ENCODE measurements at places on chromosomes 3 and 15. TPM values are rescaled to one million over a fixed set of nuclear protein-coding genes. Genes with fewer than 3 reads are reported as not detected.

The SLC28A2 gene
- not detected for total RNA-seq

The ANKUB1 gene
- total RNA-seq, result not detected

The GFM1 gene
- 55.9 TPM for total RNA-seq

The TMC3 gene
- not detected for total RNA-seq

The CAPN3 gene
- total RNA-seq, result 268 TPM

The CIDEC gene
- 1.6 TPM for total RNA-seq

The ALS2CL gene
- total RNA-seq, result 10.1 TPM

The KCNMB2 gene
- not detected for total RNA-seq

The TMEM40 gene
- total RNA-seq, result 1.5 TPM

The KLF15 gene
- total RNA-seq, result 28.1 TPM

The LIPH gene
- total RNA-seq, result not detected

The MYRIP gene
- 1.3 TPM for total RNA-seq

The IQCB1 gene
- total RNA-seq, result 5.8 TPM

The ITPKA gene
- total RNA-seq, result 0.23 TPM

The REC114 gene
- total RNA-seq, result not detected

The ERICH6 gene
- total RNA-seq, result not detected

The LDHAL6B gene
- not detected for total RNA-seq

The GABRB3 gene
- 0.25 TPM for total RNA-seq

The ARHGEF26 gene
- total RNA-seq, result 1.8 TPM

- no peak for DNase-seq
These were observed 22.0 kb downstream of the ZNF710 start for GRCh38 chr15:90022905-90023700.

- no peak for DNase-seq
These were observed 8.8 kb downstream of the TMOD3 start for GRCh38 chr15:51838270-51838669.

DNA sequence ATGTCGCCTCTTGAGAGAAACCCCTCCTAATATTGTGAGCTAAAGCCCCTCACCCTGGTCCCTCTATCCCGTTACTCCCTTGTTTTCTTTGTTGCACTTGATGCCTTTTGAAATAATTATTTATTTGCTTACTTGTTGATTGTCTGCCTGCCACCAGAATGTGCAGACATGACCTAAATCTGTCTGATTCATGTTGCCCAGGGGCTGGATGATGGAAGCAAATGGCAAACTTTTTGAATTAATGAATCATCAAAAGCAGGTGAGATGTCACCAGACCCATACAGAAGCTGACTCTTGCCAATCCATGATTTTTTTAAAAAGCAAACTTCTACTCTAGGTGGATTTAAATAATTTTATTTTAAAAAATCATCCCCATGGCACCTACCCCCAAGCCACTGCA lies 49.3 kb downstream of the GRIP2 start:
- DNase-seq, result no peak

GRCh38 chr3:197420115-197420514 lies 121.7 kb upstream of the DLG1 start:
- DNase-seq, result no peak

DNA sequence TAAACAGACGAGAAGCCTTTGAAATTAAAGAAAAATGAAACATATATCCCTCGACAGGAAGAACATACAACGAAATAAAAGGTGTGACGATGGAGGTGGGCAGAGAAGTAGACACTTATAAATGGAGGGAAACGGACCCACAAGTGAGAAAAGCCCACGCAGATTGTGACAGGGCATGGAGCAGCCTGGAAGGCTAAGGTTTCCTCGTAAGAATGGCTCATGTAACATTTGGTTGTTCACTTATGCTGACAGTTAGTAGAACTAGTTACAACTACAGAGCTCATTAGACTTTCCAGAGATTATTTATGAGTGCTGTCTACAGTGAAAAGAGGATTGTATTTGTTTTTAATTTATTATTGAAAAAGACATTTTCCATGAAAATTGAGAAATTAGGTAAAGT lies 82.6 kb downstream of the NR1I2 start:
- no peak for DNase-seq

GRCh38 chr15:73959012-73959581 lies 32.8 kb downstream of the LOXL1 start:
- no peak for DNase-seq

GRCh38 chr15:67708500-67708899 lies 116.8 kb upstream of the SKOR1 start:
- no peak for DNase-seq

- no peak for DNase-seq
These were observed 652.3 kb upstream of the KCNMB2 start for GRCh38 chr3:177883957-177884356.

GRCh38 chr3:160098926-160099626 lies 110.4 kb downstream of the IL12A start:
- DNase-seq, result no peak

DNA sequence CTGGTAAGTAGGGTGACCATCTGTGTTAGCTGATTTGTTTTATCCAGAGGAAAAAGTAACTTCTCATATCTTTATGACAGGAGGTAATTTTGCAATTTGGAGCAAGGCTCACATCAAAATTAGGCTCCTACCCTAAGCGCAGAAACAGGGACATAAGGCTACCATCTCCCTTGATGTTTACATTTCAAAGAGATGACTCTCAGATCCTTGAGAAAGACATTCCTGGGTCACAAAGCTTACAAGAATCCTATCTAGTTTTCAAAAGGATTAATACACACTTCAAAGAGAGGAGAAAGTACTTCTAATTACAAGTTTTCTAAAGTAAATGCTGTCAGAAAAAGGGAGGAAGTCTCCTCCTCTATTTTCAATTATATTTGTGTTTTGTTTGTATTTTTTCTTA lies 7.0 kb downstream of the ZPLD1 start:
- no peak for DNase-seq

- no peak for DNase-seq
These were observed 341.8 kb upstream of the SATB1 start for GRCh38 chr3:18766974-18767373.

DNA sequence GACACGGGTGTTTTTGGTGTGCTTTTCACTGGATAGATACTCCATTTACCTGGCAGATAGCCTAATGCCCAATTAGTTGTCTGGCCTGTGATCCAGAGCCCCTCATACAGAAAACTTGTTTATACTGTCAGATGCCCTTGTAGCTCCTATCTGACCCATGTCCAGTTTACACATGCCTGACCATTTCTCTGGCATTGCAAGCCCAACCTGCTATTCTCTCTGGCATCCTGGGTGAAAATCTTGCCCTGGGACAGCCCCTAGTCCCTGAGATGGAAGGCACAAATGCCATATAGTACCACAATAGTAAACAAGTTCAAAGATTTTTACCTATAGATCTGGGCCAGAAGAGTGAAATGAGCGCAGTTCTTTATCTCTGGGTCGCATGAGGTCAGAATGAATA lies 212.6 kb downstream of the ZBBX start:
- DNase-seq, result no peak

GRCh38 chr15:58568157-58568571 lies 136.4 kb downstream of the LIPC start:
- DNase-seq, result no peak

DNA sequence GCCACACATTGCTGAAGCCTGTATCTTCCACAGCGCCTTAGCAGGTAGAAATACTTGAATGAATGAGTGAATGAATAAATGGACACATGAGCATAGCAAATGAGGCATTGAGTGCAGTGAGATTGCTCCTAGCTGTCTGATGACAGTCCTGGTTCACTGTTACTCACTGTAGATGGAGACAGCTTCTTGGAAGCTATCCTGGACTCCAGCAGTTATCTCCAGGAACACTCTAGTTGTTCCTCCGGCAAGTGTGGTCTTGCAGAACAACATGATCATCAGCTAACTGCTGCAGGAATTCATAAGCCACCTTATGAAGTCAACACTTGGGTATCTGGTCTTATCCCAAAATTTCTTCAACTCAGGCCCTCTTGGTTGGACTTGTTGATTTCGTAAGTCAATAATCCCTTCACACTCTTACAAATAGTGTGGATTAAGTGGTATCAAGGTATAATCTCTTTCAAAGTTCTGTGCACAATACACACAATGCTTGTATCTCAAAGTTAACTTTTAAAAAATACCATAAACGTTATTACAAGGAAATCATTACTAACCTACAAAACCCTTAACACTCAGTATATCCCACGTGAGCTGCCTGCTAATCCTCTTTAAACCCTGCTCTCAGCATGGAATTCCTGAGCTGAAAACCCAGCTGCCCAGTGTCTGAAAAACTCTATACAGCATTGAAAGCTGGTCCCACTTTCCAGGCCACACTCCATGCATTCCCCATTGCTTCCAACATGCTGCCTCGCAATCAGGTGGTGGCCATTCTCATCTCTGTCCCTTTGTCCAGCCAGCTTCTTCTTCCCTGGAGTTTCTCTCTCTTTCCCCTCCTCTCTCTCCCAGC lies 14.4 kb upstream of the ZBTB38 start:
- no peak for DNase-seq

- DNase-seq, result no peak
These were observed 49.2 kb downstream of the MBNL1 start for GRCh38 chr3:152317956-152318355.

GRCh38 chr3:184679056-184679816 lies 32.6 kb downstream of the MAGEF1 start:
- DNase-seq, result peak; percentile 80

DNA sequence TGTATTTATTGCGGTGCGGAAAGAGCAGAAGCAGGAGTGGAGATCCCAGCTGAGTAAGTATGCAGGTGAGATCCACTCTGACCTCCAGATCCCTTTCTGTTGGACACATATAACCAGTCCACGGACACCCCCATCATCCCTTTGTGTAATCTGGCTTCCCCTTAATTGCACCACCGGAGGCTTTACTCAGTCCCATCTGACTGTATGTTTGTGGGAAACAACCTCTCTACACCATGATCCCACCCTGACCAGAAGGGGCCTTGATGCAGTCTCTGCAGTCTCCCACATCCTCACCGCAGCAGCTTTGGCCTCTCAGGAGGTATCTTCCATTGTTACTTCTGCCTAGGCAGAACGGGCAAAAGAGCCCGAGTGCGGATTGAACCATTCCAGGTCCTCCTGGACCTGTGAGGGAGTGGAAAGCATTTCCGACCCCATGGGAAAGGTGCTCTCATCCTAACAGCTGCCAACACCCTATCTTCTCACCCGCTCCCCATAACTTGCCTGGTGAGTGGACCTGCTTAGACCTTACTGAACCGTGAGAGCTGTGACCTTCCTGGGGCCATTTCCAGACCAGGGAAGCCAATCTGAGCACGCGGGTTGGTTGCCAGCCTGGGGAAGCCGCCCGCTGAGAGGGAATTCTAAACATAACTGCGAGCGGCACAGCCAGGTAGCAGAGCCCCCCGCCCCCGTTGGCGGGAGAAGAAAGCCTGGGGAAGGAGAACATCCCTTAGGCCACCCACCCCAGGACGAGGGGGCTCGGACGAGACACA lies 1.1 kb downstream of the SLCO2A1 start:
- DNase-seq, result no peak

- no peak for DNase-seq
These were observed 12.1 kb upstream of the WDR5B start for GRCh38 chr3:122427857-122428471.

GRCh38 chr15:66714543-66714981 lies 12.5 kb downstream of the SMAD6 start:
- DNase-seq, result no peak

DNA sequence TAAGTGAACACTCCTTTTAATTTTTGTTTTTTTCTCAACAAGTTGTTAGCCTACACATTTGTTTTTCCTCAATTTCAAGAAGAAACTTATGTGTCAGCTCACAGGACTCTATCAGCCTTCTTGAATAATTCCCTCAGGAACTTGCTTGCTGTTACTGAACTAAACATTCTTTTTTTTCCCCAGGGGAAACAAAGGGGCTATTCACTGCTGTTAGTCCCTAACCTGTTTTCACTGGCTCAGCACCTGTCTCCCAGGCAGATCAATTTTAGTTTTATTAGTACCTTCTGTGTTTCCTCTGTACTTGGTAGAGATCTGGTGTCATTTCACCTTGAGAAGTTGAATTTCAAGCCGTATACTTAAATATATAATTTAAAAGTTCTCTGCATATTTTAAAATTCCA lies 644.6 kb downstream of the CADM2 start:
- DNase-seq, result no peak

DNA sequence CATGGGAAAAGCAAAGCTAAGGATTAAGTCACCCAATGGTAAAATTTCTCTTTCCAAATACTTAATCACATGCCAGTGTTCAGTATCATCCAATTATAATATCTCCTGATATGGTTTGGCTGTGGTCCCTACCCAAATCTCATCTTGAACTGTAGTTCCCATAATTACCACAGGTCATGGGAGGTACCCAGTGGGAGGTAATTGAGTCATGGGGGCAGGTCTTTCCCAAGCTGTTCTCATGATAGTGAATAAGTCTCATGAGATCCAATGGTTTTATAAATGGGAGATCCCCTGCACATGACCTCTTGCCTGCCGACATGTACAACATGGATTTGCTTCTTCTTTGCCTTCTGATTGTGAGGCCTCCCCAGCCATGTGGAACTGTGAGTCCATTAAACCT lies 26.1 kb upstream of the NMB start:
- DNase-seq, result no peak

- DNase-seq, result no peak
These were observed 11.4 kb downstream of the SPRED1 start for GRCh38 chr15:38263996-38264395.

- DNase-seq, result no peak
These were observed 8.8 kb downstream of the ITPR1 start for GRCh38 chr3:4501927-4502326.

- DNase-seq, result no peak
These were observed 232.4 kb downstream of the RBMS3 start for GRCh38 chr3:29513236-29513635.

GRCh38 chr15:59570315-59570714 lies 41.3 kb upstream of the GCNT3 start:
- DNase-seq, result no peak

DNA sequence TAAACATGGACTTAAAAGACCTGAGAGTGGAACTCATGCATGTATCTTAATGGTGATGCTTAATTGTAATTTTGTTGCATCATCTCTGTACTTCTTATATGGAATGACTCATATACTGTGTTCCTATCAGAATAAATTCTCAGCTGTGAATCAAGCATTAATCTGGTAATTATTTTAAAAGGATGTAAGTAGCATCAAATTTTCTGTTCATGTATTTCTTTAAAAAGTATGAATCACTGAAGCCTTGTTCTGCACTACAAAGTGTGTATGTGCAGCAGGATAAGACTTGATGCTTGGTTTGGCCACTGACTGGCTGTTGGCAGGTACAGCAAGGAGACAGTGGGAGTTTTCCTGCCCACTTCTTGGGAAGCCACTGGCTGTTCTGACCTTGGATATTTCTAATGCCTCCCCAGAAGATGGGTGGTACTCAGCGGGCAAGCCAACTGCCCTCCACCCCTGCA lies 123.9 kb downstream of the ANO10 start:
- DNase-seq, result no peak

- no peak for DNase-seq
These were observed 197.1 kb downstream of the UACA start for GRCh38 chr15:70566047-70566835.

GRCh38 chr3:72488738-72489035 lies 359.6 kb downstream of the SHQ1 start:
- no peak for DNase-seq

DNA sequence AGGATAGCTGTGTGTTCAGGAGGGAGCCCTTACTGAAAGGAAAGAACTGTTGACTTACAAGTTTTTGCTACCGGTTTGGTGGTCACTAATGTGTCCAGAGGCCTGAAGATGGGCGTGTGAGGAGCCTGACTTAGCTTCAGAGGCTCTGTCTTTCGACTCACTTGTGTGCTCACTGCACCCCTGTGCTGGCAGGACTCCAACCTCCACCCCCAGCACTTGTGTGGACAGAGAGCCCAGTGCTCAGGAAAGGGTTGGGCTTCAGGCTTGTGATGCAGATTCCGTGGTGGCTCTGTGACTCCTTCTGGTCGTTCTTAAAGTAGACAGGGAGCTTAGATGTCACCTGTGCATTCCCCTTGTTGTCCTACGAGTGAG lies 100.9 kb downstream of the PGPEP1L start:
- no peak for DNase-seq

- DNase-seq, result no peak
These were observed 7.4 kb downstream of the CCDC174 start for GRCh38 chr3:14658978-14659377.
